ENCODE measurements at places on chromosomes 12 and 14.

DNA sequence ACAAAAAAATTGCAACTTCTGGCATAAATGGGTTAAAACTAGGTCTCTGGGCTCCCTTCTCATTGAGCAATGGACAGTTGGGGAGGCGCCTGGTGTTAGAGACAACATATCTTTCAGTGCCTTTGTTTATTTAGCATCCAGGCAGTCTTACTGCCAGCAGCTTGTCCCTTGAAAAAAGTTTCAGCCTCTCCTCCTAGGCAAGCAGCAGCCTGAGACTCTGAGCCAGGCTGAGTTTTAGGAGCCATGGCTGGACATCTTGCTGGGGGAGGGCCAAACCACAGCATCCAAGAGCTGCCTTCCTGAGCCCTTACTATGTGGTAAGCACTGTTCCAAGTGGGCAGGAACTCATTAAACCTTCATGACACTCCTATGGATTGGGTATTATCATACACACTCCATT is 10.1 kb upstream of the JDP2 start:
- no peak for DNase-seq

- no peak for DNase-seq
These were observed 107.4 kb downstream of the AEBP2 start for GRCh38 chr12:19546611-19547162.

DNA sequence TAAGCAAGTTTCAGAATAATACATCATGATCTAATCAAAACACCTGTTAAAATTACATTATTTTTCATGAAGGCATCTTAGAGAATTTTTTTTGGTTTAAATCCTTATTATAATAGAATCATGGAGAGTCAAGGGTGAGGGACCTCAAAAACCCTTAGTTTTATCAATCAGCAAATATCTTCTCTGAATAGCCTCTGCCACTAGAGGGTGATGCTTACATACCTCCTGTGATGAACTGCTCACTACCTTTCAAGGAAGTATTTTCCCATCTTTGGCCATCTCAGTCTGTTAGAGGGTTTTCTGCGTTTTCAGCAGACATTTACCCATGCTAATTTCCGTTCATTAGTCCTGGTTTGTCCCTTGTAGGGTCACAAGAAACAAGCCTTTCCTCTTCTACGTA is 200.2 kb downstream of the TRHDE start:
- DNase-seq: no peak

DNA sequence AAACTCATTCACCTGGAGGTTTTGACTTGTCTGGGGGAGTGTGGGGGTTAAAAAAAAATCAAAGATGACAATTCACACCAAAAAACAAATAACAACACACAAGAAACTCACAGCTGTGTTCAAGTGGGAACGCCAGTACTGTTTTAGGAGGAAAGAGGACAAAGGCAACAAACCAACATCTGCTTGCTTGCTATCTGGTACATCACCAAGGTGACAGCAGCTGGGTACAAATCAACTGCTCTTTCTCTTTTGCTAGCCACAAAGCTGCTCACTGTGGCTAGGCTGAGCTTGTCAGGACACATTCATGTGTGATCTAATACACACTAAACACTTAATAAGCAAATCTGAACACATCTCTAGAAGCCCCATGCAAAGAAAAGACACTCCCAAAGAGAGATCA is 128.0 kb upstream of the RAP1B start:
- no peak for DNase-seq

- DNase-seq: no peak
These were observed 162.2 kb downstream of the ADGRD1 start for GRCh38 chr12:131115766-131116467.

DNA sequence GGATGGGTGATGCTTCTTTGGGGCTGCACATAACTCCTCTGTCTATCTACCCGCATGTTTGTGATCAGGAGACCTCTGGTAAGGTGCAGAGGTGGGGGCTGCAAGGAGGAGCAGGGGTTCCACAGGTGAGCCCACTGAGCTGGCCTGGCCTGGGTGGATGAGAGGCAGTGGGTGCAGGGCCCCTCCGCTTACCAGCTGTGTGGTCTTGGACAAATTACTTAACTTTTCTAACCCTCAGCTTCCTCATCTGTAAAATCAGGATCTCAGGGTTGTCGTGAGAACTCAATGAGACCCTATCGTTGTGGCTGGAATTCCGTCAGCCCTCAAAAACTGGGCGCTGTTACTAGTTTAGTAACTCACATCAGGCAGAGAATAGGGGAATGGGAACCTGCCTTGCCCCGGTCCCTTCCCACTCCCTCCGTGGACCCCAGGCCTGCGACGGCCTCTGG is 7.5 kb downstream of the PTPN6 start:
- DNase-seq: no peak

- no peak for DNase-seq
These were observed 1.5 kb upstream of the CRIP2 start for GRCh38 chr14:105473033-105473676.

DNA sequence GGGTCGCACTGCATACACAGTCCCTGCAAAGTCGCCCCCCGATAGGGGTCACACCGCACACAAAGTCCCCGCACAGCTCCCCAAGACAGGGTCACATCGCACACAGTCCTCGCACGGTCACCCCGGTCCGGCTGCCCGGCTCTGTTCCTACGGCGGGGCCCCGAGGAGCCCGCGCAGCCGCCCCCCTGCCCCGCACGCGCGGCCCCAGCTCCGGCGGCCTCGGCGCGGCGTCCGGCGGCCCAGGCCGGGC is 300 bp downstream of the SSH1 start:
- no peak for DNase-seq

GRCh38 chr12:130456375-130457199 is 118.9 kb downstream of the PIWIL1 start:
- no peak for DNase-seq

GRCh38 chr14:99884834-99885648 is 91.8 kb downstream of the EML1 start:
- DNase-seq: no peak

- DNase-seq: no peak
These were observed 30.3 kb downstream of the MIS18BP1 start for GRCh38 chr14:45222485-45223262.

- no peak for DNase-seq
These were observed 970.7 kb upstream of the FBXO33 start for GRCh38 chr14:40402957-40403356.

- DNase-seq: no peak
These were observed 254.4 kb downstream of the DAD1 start for GRCh38 chr14:22334627-22335026.

Measured in hypothalamus (tissue), 51 donors.